Right atrium auricular region (tissue), 2 donors: ENCODE measurements at places on chromosomes 11 and 22. TPM values are rescaled to one million over a fixed set of nuclear protein-coding genes. Genes with fewer than 3 reads are reported as not detected.

Gene SOX10
- 1.5 TPM for total RNA-seq

Gene OR5A1
- not detected for total RNA-seq

Gene HTR3A
- not detected for total RNA-seq

Gene SLC22A8
- not detected for total RNA-seq

Gene ADM2
- 0.08 TPM for total RNA-seq

Gene SLC22A25
- total RNA-seq: not detected

Gene LGR4
- total RNA-seq: 40.6 TPM

DNA sequence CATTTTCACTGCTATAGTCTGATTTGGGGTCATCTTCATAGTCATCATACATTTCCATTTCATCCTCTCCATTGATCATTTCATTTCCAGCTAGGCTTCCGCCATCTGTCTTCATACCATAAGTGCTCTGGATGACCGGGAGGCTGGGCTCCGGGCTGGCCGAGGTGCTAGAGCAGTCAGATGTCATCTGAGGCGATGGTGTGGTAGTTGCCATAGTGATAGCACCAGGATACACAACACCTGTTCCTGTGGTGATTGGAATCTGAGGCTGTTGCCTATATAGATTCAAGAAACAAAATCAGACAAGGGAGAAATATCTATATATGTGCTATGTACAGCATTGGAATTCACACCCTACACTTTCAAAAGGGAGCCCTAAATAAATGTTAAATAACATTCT, 383.5 kb downstream of the SOX6 start:
- DNase-seq: no peak

GRCh38 chr11:91967691-91968045, 256.9 kb upstream of the FAT3 start:
- DNase-seq: no peak

GRCh38 chr11:115676206-115676605, 172.0 kb upstream of the CADM1 start:
- no peak for DNase-seq

DNA sequence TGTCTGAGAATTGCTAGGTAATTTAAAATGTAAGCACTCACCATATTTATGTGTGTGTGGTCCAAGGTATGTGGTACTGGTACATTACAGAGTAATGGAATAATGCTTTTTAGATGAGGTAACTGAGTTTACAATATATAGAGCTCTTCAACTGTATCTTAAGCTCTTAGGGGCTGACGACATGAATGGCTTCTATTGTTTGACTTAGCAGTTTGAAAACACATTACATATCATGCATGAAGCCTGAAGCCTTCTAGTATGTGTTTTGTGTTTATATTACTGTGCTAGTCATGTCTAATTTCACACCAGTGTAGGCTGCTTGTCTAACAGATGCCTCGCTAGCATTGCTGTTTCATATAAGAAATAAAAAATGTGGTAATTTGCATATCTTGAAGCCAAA, 37.2 kb downstream of the GAS2 start:
- DNase-seq: no peak

GRCh38 chr11:61115498-61116224, 13.4 kb downstream of the CD5 start:
- DNase-seq: no peak

GRCh38 chr11:65386307-65387140, at the start of gene FRMD8:
Gene FRMD8, plus strand, starts transcription at chr11:65386637. Its CDS starts 400 bp downstream, at chr11:65387037.
- DNase-seq: peak; percentile 96

DNA sequence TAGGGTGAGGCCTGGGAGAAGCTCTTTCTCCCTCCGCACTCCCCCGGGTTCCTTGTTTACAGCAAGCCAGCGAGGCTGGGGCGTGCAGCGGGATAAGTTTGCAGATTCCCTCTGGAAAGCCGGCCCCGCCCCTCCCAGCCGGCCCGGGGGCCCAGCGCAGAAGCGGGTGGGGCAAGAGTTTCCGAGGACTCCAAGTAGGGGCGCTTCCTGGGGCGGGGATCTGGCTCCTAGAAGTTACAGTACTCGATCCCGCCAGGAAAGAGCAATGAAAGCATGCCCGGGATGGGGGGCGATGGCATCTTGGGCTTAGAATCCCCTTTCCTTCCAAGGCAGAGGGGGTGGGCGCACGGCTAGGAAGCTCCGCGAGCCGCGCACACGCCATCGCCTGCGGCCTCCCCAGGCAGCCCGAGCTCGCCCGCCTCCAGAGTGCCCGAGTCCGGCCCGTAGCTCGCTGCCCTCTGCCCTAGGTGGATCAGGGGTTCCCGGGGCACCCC, 385 bp downstream of the TST start:
- peak; percentile 75 for DNase-seq

- DNase-seq: no peak
These were observed 20.8 kb downstream of the CHRDL2 start for GRCh38 chr11:74710281-74710938.

DNA sequence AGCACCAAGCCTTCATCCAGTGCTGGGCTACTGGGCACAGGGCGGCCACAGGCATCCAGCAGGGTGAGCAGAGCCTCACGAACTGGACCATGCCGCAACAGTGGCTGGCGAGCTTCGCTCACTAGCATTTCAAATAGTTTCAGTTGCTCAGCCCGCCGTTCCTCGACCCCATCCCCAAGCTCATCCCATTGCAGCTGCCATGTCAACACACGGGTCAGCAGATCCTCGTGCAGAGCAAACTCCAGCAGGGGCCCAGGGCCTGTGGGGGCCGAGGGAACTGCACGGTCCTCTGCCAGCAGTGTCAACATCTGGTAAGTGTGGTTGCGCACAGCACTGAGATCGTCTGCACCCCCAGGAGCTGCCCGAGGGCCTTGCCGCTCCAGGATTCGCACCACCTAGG, 10.6 kb downstream of the FHIP1B start:
- no peak for DNase-seq

- no peak for DNase-seq
These were observed 6.5 kb upstream of the CLDN5 start for GRCh38 chr22:19530751-19531150.

- DNase-seq: no peak
These were observed 257.7 kb downstream of the TBC1D22A start for GRCh38 chr22:47020166-47020565.

GRCh38 chr11:96050435-96051182, 126.7 kb upstream of the MTMR2 start:
- DNase-seq: no peak

- DNase-seq: no peak
These were observed 18.6 kb upstream of the LMO2 start for GRCh38 chr11:33910296-33910957.

- no peak for DNase-seq
These were observed 311.0 kb downstream of the SBF2 start for GRCh38 chr11:9982796-9983579.

DNA sequence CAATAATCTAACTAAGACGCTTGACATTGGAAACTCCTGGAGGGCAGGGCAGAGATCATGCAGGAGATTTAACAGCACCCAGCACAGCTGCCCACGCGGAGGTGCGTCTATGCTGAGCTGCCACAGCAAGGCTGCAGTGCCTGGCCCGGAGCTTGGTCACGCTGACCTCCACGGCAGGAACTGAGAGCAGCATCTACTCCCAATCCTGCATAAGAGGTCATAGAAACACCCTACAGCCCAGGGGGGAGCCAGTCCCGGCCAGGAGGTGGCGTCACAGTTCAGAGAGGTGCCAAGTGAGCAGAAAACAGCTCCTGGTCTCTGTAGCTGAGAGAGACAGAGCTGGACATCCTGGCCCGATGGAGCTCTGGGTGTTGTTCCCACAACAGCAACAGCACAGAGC, 121.1 kb upstream of the TMEM45B start:
- DNase-seq: no peak

DNA sequence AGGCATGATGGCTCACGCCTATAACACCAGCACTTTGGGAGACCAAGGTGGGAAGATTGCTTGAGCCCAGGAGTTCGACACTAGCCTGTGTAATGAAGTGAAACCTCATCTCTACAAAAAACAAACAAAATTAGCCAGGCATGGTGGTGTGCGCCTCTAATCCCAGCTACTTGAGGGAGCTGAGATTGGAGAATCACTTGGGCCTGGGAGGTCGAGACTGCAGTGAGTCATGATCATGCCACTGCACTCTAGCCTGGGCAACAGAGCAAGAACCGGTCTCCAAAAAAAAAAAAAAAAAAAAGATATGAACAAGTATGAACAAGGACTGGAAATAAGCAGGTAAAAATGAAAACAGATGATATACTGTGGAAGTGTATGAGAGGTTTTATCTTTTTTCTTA, 54.1 kb upstream of the SOX6 start:
- no peak for DNase-seq

DNA sequence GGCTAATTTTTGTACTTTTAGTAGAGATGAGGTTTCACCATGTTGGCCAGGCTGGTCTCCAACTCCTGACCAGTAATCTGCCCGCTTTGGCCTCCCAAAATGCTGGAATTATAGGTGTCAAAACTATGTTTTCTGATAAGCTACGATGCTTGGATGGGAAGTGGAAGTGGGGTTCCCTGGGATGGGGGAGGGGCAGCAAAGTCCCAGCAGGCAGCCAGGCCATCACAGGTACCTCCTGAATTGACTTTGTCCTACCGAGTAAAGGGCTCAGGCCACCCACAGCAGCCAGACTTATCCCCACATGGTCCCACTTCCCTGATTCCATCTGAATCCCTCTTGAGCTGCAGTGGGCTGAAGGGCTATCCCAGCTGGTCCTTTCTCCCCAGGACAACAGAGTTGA, 6.9 kb downstream of the FTH1 start:
- DNase-seq: peak; percentile 58

- no peak for DNase-seq
These were observed 608.2 kb downstream of the TBC1D22A start for GRCh38 chr22:47370448-47371262.

DNA sequence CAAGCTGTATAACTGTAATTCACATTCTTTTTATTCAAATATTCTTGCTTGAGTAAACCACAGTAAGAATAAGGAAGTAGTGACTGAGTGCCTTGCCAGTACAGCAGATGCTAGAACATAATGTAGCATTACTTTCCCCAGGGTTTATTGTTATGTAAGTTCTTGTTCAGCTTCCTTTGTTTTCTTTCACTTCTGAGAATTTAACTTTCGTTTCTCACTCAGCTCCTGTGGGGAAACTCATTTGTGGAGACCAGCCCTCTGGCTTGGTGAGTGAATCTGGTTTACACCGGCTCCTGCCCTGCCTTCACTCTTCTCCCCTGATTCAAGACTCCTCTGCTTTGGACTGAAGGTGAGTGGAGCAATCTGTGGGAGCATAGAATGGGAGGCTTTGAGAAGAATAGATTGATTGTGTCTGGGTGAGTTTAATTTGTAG, at the start of gene TRIM22:
Gene TRIM22 (plus strand): TSS at position 240 of the 433 bp plus-strand sequence. CDS start 6,443 bp downstream, outside the sequence.
- DNase-seq: no peak

GRCh38 chr22:37623075-37624016, 14.7 kb downstream of the GGA1 start:
- no peak for DNase-seq

DNA sequence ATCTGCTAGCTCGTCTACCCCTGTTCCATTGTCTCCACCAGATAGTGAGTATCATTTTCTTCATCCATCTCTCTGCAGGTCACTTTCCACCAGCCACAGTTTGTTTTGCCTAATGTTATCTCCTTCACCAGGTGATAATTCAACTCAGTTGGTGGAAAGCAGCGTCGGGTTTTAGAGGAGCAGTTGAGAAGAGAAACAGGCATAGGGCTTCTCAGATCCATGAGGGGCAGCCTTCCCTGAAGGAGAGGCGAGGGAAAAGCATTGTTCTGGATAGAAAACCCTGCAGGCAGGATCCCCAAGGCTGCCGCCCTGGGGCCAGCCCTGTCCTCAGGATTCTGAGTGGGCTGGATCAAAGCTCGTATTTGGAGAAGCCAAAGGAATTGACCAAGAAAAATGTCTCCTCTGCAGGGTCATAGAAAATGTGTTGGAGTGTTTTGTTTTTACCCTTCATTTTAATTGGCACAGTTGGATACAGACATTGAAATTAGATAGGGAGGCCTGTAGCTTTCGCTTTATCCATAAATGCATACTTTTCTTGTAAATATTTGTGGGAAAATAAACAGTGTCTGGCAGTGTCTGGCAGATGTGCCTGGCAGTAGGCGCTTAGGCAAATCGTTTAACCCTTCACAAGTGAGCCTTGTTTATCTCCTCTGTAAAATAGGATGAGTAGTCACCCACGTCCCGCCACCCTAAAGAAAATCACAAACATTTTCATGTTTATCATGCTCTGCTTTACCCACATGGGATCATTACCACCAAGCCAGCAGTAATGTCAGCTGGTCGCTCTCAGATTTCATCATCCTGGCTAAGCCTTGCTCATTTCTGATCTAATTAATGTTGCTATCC, 73.4 kb upstream of the TTC12 start:
- no peak for DNase-seq

GRCh38 chr11:130102301-130103249, 32.9 kb downstream of the APLP2 start:
- DNase-seq: no peak
